WTC11 (cell line): ENCODE measurements at places on chromosomes 7 and 10. TPM values are rescaled to one million over a fixed set of nuclear protein-coding genes. Genes with fewer than 3 reads are reported as not detected.

DNA sequence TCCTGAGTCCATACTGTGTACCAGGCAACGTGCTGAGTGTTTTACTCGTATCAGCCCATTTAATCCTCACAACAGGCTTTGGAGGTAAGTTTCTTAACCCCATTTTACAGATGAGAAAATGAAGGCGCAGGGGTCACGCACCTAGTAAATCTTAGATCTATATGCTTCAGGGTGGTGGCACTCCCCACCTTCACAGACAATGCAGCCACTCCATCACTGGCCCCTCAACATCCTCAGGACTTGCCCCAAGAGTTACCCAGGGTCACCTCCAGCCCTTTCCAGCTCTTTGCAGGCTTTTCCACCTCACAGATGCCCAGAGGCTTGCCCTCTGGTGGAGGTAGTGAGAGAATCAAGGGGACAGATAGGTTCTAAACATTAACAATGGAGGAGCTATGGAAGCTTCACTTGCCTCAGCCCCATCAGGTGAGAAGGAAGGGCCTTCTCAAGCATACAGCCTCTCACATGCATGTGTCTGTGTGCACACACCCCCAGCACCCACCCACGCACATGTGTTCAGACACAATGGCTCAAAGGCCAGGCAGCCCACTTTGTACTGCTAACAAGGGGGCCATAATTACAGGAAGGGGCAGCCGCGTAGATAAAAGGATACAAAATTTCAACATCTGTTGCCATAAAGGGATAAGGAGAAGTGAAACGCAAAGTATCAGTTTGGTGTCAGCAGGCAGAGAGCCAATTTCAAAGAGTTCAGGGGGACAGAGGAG lies 29.1 kb downstream of the DPCD start:
- no peak for DNase-seq

DNA sequence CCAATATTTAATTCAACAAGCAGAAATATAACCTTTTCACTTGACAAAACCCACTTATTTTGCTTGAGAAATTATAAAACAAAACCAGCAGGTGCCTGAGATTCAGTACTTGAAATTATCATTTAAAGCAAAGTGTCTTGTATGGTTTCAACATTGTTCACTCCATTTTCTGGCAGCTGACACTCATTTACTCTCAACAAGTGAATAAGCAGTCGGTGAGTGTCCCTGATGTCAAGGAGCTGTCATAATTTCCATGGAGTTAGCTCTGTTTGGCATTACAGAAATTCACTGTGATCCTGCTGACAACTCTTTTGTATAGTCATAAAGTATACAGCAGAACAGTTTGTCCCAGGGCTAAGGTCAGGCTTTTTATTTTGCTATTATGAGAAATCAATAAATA lies 490.0 kb downstream of the CNTNAP2 start:
- DNase-seq = no peak

DNA sequence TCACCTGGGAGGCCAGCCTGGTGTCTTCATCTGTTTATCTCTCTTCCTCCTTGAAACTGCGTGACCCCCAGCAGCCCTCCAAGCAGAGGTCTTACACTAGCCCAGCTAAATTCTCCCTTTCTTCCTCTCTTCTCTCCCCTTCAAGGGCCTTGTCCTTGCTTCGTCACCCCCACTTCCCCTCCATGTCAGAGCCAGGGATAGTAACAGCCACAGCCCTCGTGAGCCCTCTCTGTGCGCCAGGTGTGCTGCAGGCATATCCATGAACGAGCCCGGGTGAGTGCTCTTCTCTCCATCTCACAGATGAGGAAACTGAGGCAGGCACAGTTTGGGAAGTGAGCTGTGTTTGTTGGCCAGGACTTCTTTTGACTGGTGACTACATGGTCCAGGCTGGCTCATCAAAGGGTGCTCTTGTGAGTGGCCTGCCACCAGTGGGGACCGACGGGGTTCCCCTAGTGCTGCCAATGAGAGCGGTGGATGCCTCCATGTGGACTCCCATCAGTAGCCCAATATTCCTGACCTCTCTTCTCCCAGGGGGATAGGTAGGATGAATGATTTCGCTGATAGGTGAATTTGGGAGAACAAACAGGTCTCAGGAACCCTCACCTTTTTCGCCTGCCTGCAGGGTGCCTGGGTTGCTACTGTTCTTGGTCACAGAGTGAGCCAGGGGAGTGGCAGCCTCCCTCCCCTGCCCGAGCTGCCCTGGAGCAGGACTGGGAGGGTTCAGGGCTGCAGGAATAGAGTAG lies 38.1 kb downstream of the ADRA2A start:
- no peak for DNase-seq

GRCh38 chr7:80968606-80969005 lies 49.8 kb upstream of the SEMA3C start:
- DNase-seq = no peak

DNA sequence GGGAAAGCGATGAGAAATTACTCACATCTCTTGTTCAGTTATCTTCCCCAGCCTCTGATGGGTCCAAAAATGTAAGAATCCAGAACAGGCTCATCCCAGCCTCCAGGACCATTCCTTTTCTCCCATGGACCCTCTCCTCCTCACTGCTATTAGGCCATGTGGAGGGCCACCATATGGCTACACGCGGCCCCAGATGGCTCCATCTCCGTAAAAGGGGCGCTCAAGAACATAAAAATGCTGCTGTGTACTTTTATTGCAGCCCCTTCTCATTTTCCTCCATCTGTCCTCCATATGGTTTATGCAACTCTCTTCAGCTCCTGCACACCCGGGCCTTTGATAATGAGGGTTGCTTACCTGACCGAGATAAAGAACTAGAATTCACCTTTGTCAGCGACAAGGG lies 166.2 kb downstream of the RAPGEF5 start:
- DNase-seq = no peak

DNA sequence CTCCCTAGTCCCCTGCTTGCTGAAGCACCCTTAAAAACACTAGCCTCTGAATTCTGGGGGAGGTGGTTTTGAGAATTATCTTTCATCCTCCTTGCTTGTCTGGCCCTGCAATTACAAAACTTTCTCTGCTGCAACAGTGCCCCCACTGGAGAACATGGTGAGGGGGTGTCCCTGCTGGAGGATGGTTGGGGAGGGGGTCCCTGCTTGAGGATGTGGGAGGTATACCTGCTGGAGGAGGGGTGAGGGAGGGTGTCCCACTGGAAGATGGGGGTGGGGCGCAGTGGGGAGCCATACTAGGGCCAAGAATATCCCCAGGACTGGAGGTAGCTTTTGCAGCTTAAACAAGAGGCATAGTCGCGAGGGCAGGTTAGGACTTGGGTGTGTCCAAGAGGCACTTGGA lies 3.2 kb upstream of the POLM start:
- DNase-seq = peak; percentile 39

Gene RADIL
- 8.6 to 12.1 TPM (median 11.1 TPM) in 3 replicates for total RNA-seq

Gene CYP2W1
- 0.48 TPM in 1 of 3 replicates, not detected in the others for total RNA-seq

Gene SLC26A5
- total RNA-seq = 0.15 to 0.46 TPM (median 0.41 TPM) in 3 replicates

Gene ITGA8
- 0.02 TPM in 1 of 3 replicates, not detected in the others for total RNA-seq
